ENCODE measurements at places on chromosomes 3 and 15.

GRCh38 chr3:42823351-42823750 is 14.1 kb downstream of the ACKR2 start:
- no peak for DNase-seq

GRCh38 chr3:187267306-187267705 is 24.2 kb downstream of the MASP1 start:
- DNase-seq: no peak

GRCh38 chr3:147655236-147655635 is 246.1 kb downstream of the ZIC1 start:
- no peak for DNase-seq

DNA sequence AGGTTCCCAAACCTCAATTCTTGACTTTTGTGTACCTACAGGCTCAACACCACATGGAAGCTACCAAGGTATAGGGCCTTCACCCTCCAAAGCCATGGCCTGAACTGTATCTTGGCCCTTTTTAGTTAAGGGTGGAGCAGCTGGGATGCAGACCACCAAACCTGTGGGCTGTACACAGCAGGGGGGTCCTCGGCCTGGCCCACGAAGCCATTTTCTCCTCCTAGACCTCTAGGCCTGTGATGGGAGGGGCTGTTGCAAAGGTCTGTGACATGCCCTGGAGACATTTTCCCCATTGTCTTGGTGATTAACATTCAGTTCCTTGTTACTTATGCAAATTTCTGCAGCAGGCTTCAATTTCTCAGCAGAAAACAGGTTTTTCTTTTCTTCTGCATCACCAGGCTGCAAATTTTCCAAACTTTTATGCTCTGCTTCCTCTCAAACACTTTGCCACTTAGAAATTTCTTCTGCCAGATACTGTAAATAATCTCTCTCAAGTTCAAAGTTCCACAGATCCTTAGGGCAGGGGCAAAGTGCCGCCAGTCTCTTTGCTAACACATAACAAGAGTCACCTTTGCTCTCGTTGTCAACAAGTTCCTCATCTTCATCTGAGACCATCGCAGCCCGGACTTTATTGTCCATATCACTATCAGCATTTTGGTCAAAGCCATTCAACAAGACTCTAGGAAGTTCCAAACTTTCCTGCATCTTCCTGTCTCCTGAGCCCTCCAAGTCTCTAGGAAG is 90.9 kb upstream of the PLXND1 start:
- no peak for DNase-seq

- peak; percentile 6 for DNase-seq
Observed at GRCh38 chr3:58899159-58899952, 150.5 kb downstream of the CFAP20DC start.

GRCh38 chr3:17195192-17195611 is 310.4 kb downstream of the PLCL2 start:
- peak; percentile 96 for DNase-seq

DNA sequence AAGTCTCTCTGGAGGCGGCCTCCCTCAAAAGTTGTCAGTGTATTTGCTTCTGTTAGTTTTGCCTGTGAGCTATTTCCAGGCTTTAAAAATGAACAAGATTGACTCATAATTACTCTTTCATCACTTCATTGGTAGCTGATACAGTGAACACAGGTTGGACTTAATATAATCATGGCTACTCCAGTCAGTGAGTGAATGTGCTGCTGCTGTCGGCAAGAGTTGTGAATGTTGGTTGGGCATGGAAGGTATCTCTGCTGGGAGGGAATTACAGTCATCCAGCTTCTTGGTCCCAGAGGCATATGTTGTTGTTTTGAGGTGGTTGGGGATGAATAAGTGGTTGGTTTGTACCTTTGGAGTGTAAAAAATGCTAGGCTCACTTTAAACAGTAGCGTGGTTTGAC is 11.5 kb downstream of the TCF12 start:
- DNase-seq: no peak

DNA sequence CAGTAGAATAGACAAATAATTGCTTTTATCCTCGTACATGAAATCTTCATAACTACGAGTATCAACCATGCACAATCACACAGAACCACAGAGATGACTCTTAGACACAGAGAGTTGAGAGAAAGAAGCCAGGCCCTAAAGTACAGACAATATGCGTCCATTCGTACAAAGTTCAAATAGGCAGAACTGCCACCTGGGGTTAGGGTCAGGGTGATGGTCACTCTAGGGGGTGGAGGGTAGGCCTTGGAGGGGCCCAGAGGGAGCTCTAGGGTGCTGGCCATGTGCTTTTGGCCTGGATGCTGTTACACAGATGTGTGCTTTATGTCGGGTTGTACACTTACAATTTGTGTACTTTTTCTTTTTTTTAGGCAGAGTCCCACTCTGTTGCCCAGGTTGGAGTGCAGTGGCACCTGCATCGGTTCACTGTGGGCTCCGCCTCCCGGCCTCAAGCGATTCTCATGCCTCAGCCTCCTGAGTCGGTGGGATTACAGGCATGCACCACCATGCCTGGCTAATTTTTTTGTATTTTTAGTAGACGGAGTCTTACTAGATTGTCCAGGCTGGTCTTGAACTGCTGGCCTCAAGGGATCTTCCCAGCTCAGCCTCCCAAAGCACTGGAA is 65.9 kb upstream of the KLF13 start:
- DNase-seq: no peak

DNA sequence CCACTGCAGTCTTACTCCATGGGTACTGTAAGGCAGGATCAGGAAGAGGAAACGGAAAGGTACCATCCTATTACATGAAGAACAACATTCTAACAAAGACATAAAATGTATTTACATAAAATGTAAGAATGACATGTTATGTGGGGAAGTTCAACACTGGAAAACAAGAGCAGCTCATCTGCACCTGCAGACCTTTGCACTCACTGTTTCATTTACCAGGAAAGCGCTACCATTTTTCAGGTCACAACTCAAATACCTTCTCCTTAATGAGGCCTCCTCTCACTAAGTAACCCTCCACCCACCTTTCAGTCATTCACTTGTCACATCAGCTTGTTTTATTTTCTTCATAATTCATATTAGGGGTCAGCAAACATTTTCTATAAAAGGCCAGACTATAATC is 2.6 kb downstream of the TMCC1 start:
- DNase-seq: peak; percentile 48

DNA sequence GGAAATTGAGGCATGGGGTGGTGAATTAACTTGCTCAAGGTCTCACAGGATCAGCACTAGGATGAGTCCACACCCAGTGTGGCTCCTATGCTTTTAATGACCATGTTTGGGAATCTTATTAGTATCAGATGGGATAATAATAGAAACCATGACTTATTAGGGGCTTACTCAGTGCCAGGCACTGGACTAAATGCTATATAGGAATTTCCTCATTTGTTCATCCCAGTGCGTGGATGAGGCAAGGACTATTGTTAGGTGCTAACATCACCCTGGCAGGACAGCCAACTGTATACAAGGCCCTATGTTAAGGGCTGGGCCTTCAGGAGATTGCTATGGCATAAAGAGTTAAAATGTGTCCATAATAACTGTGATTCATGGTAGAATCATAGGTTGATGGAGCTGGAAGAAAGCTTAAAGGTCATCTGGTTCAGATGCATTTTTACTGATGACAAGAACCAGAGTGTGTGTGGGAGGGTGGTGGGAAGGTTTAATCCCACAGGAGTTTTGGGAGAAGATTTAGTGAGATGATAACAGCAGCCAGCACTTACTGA is 4.7 kb upstream of the FEM1B start:
- DNase-seq: no peak

GRCh38 chr15:88470625-88471372 is 3.3 kb downstream of the MRPS11 start:
- DNase-seq: no peak

DNA sequence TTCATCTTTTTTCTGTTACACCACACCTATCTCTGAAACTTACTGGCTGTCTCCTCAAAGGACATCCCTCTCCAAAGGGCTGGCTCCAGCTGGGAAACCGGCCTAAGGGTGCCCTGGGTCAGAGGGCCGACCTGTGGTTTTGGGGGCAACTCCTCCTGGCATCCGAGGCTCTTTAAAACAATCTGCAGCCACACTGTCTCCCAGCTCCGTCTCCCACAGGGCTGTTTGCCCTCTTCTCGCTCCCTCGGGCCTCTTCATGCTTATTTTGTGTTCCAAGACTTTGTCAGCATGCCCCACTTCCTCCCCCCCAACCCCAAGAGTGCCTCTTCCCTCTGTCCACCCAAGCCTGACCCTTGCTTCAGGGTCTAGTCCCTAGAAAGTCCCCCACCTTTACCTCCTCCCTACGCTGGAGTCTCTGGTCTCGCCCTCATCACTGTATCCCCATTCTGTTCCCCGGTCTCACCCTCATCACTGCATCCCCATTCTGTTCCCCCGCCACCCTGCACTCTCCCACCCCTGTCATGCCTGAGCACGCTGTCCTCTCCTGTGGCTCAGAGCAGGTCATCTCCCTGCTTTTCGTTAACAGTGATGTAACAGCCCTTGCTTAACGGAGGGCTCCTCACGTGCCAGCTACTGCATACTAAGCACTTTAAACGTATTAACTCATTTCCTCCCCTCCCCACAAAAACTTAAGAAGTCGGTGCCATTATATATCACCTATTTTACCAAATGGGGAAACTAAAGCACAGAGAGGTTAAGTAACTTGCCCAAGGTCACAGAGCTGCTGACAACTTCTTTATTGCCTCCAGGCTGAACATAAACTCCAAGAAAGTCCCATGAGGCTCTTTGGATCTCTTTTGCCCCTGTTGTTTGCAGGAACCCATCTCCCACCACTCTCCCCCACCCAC is 1.1 kb upstream of the CSK start:
- DNase-seq: peak; percentile 80

DNA sequence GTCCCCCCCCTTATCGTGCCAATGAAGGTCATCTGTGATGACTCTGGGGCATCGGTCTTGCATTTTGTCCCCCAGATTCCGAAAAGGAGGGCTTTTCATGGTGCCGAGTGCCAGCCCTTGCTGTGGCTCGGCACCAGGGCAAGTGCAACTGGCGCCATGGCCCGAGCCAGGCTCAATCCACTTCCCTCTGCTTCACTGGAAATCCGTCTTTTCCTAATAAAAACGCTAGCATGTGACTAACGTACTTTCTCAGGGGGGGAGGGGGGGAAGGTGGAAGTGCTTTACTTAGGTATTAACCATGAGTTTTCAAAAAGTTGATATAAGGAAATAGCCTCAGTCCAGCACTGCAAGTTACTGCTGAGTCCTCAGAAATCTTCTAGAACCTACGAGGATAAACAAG is 20.5 kb downstream of the TRPM1 start:
- no peak for DNase-seq

DNA sequence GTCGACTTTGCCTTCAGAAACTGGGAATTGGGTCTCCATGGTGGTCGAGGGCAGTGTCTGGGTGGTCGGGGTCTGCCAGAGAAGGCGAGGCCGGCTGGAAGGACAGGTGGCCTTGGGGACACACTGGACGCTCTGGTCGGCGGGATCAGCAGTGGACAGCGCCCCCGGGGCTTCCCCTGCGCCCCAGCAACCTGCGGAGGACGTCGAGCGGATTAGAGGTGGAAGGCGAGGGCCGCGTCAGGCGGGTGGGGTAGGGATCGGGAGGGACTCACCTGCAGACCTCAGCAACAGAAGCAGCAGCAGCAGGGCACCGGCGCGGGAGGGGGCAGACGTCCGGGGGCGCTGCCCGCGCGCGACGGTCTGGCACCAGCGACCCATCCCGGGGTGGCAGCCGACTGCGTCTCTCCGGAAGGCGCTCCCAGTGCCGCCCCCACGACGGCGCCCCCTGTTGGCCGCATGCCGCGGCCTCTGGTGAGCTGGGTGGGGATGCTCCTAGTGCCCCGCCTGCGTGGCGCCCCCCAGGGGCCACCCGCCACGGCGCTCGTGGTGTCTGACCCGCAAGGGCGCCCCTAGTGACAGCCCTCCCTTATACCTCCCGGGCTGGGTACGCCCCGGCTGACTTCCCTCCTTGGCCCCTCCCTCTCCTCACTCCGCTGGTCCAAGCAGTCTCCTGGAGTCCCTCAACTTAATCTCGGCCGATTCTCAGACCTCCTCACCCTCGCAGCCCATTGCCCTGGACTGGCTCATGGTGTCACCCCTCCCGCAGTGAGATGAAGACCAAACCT is at the start of gene PRSS50:
Gene PRSS50 (minus strand): TSS at position 423 of the 785 bp plus-strand sequence. CDS start 45 bp downstream, at position 378.
- DNase-seq: no peak

GRCh38 chr15:84638103-84638502 is 16.0 kb downstream of the WDR73 start:
- peak; percentile 44 for DNase-seq

DNA sequence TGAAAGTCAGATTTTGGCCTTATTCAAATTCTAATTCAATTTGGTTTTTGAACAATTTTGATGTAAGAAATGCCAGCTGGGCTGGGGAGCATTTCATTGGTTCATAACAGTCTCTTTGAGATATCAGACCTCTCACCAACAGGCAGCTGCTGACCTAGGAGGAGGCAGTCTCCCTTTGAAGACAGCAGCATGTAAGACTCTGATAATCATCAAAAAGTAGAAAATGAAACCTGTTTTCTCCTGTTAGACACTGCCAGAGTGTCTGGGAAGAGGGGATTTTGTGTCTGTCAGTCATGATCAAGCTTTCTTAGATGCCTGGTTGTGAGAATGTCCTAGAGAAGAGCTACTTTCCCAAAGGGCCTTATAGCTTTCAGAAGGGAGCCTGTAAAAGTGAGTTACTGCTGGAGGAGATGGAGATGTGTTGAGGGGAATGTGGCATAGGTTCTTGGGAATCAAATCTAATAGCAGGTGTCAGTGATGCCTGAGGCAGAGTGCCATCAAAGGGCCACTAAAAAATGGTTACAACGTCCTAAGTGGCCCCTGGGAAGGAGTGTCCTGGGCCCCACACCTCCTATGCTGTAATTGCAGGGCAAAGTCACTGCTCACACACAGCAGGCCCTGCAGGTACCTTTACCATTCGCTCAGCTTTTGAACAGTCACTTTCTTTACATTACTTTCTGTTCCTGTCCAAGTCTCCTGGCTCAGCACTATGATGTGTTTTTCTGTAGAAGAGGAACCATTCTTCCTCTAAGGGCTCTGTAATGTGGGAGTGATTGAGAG is 43.1 kb downstream of the FSTL1 start:
- no peak for DNase-seq

- DNase-seq: no peak
Observed at GRCh38 chr3:193814166-193814892, 221.3 kb downstream of the OPA1 start.

DNA sequence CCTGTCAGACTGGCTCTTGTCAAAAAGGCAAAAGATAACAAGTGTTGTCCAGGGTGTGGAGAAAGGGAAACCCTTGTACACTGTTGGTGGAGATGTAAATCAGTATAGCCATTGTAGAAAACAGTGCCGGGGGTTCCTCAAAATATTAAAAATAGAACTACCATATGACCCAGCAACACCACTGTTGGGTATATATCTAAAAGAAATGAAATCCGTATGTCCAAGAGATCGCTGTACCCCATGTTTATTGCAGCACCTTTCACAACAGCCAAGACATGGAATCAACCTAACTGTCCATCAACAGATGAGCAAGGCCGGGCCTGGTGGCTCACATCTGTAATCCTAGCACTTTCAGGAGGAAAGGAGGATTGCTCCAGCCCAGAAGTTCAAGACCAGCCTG is 6.2 kb downstream of the CYFIP1 start:
- DNase-seq: no peak
